HuH-7.5 (cell line): ENCODE measurements at places on chromosomes 6 and 20.

DNA sequence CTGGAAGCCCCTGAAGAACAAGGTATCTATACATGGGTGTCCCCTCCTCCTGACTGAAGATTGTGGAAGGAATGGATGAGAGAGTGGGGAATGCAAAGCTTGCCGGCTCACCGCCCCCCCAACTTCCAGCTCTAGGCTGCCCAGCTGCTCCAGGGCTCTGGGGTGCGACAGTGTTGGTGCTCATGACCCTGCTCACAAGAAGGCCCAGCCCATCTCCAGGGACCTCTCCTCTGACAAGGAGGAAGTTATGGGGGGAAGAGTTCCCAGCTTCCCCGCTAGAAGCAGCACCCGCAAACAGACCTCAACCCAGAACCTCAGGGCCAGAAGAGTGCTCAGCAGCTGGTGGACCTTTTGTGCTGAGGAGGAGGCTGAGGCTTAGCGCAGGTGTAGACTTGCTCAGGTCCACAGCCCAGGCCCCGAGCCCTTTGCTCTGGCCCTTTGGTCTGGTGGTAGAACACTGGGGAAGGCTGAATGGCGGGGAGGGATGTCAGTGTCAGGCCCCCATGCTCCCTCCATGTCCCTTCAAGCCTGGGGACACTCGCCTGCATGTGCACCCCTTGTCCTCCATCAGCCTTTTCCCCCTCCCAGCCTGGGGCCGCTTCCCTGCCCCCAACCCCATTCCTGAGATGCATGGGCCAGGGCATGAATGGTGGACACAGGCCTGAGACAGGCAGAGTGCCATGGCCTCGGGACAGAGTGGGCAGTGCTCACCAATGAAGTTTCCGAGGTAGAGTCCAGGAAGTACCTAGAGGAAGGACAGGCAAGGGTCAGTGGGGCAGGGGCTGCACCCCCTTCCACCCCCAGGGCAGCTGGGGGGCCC, 1.3 kb downstream of the DUSP15 start:
- no peak for DNase-seq

DNA sequence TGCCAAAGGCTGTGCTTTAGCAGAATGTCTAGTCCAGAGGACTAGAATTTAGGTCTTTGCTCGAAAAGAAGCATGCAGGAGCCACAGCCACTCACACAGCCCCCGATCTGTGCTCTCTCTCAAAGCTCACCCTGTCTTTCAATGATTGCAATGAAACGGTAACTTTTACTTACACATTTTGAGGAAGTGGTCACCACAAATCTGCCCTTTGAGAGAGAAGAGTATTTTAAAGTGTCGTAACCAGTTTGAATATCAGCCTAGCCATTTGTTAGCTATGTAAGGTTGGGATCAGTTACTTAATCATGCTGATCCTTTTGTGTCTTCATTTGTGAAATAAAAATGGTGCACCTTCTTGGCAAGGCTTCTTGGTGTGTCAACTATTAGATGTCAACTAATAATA, 209.0 kb downstream of the TFAP2A start:
- DNase-seq: no peak

DNA sequence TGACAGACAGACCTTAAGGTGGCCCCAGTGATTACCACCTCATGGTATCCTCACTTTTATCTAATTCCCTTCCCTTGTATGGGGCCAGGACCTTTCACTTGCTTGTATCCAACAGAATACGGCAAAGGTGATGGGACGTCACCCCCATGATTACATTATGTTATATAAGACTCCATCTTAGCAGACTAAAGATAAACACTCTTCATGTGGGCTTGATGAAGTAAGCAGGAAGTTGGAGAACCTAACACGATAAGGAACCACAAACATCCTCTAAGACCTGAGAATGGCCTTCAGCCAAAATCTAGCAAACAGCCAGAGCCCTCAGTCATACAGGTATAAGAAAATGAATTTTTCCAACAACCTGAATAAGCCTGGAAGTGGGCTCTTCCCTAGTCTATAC, 8.0 kb downstream of the SLC17A3 start:
- no peak for DNase-seq

- no peak for DNase-seq
These were observed 333.0 kb downstream of the EPHA7 start for GRCh38 chr6:93086351-93086750.

GRCh38 chr6:168480481-168480880, 39.5 kb downstream of the SMOC2 start:
- no peak for DNase-seq

DNA sequence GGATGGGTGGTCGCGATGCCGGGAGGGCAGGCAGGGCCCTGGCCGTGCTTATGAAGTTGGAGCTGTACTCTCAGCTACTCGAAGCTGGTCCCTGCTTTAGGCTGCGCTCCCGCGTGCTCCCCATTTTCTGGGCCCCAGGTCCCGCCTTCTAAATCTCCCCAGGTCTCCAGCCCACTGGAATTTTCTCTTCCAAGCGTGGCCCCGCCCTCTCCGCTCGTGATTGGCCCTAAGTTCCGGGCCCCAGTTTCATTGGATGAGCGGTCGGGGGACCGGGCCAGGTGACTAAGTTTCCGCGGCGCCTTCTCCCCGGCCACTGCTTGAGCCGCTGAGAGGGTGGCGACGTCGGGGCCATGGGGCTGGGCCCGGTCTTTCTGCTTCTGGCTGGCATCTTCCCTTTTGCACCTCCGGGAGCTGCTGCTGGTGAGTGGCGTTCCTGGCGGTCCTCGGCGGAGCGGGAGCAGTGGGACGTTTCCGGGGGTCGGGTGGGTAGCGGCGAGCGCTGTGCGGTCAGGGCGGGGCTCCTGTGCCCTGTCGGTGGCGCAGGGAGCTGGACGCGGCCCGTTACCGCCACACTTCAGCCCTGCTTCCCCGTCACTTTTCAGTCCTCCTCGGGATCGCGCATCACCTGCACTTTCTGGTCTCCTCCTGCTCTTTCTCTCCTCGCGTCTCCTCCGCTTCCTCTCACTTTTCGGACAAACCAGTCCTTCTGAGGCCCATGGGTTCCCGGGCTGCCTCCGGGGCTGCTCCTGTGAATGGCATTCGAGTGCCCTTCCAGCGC, at the start of gene MICA:
Gene MICA, plus strand, starts transcription at position 313 of the 778 bp plus-strand sequence. Its CDS starts 38 bp downstream, at position 351.
- DNase-seq: peak; percentile 43

DNA sequence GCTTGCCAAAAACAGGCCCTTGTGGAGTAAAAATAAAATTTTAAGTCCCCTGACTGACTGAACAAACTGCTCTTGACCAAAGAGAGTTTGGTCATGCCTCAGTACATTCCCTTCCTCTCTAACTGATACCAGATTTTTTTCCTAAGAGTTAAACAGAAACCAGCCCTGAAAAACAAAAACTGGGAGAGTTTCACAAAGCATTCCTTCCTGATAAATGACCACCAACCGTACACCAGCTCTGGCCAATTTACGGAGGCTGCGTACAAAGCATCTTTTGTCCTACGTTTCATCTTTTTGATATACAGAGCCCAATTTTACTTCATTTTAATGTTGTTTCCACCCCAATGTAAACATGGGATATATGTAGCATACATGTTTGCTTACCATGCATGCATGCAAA, 477.4 kb upstream of the HTR1E start:
- DNase-seq: no peak

DNA sequence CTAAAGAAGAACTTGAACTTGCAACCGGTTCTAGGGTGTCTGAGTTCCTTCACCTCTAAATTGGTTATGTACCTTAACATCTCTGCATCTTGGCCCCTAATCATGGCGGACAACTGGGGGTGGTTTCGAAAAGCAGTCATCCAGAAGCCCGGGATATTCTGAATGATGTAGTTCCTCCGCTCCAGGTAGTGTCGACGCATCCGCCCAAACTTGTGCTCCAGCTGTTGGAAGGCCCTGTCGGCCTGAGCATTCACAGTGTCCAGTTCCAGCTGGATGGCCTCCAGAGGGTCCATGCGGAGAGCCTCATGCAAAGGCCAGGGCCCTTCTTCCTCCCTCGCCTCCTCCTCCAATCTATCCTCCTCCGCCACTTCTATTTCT, 887 bp downstream of the TSPYL1 start:
- peak; percentile 6 for DNase-seq

DNA sequence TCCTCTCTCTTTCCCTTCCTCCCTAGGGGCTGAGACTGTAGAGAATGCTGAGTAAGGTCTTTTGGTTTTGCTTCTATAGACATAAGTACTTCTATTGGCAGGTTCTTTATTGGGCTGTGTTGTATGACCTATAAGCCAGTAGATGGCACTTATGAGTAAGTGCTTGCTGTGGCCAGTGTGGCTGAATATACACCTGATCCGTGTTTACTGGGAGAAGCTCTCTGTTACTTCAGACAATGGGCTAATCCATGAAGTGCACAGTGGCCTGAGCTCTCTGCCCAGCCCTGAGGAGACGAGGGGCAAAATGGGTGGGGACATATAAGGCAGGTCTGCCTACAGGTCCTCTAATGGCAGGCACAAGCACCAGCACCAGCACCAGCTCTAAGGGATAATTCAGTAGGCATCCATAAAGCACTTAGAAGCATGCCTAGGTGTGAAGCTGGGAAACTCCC, 610.3 kb downstream of the RNF144B start:
- DNase-seq: no peak

DNA sequence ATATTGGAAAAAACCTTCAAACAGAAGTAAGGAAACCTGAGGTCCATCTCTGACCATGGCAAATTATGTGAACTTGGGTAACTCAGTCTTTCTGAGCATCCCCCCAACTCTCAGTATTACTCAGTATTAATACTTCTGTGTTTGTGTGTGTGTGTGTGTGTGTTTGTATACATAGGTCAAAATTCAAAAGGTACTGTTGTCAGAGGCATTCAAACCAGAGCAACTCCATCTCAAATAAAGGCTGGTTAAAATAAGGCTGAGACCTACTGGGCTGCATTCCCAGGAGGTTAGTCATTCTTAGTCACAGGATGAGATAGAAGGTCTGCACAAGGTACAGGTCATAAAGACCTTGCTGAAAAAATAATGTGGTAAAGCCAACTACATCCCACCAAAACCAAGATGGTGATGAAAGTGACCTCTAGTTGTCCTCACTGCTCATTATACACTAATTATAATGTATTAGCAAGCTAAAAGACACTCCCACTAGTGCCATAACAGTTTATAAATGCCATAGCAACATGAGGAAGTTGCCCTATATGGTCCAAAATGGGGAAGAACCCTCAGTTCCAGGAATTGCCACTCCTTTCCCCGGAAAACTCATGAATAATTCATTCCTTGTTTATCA, 33.3 kb upstream of the SLC22A16 start:
- DNase-seq: no peak

DNA sequence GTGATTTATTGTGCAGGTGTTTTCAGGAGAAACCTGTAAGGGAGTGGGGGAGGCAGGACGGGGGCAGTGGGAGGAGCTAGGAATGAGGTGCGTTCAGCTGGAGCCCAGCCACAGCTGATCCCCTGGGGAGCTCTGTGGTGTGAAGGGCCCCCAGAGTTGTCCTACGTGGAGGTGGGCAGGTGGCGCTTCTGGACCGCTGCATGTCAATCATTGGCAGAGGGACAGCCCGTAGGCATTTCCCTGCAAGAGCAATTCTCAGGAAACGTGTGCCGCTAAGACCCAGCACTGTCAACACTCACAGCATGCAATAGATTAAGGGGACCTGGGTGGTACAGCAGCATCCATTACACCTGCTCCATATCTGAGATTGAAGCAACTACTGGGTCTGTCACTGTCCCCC, 88.0 kb downstream of the PRND start:
- DNase-seq: no peak

- DNase-seq: no peak
These were observed 36.2 kb upstream of the IER3 start for GRCh38 chr6:30780642-30780920.

- DNase-seq: no peak
These were observed 26.1 kb upstream of the TINAG start for GRCh38 chr6:54282186-54282585.

DNA sequence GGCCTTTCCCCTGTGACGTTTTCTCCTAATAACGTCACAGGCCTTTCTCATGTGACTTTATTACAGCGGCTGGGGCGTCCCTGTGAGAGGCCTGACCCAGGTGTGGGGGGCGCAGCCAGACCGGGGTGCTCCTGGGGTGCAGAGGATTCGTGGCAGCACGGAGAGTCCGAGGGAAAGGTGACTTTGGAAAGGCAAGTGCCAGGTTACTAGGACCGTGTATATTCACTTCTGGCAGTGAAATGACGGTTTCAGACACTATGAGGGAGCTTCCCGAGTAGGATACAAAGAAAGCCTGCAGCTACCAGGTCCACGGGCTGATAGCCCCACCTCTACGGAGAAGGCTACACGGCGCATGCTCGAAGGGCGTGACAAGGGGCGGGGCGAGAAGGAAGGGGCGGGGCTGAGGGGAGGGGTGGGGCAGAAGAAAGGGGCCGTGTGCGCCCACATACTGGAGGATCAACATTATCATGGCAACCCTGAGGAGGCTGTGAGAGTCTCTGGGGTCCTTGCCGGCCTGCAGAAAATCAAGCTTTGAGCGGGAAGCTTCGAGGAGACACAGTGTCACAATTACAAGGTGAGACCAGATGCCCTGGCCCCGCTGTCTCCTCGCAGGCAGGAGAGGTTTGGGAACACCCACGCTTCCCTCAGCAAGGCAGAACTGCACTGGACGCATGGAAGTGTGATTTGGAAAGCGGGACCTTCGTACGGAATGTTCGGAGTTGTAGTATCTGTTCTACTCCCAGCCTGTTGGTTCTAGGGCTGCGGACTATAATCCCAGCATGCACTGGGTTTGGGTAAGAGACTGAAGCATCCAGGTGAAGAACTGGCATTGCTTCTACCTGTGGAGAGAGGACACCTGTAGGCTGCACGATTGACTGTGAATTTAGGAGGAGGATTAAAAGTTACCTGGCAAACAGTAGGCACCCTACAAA, 54.4 kb upstream of the ZNF337 start:
- peak; percentile 69 for DNase-seq

DNA sequence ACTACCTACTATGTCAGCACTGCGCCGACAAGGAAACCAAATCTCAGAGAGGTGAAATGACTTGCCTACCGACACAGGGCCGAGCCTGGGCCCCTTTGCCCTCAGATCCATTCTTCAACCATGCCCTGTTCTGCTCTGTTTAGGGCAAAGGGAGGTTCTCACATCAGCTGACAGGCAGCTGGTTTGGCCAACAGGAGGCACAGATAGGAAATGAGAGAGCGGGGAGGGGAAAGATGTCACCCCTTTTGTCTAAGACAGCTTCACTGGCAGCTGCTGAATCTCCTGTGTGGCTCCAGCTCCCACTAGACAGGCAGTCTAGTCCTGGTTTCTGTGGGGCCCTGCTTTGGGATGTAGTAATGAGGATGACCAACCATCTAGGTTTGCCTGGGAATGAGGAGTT, 158.7 kb downstream of the TMEM200A start:
- DNase-seq: no peak
